ENCODE measurements at places on chromosomes 6 and 20. TPM values are rescaled to one million over a fixed set of nuclear protein-coding genes. Genes with fewer than 3 reads are reported as not detected.

Gene OPN5
- not detected for total RNA-seq

Gene GMPR
- 3.3 TPM for total RNA-seq

Gene DLL1
- total RNA-seq: 0.58 TPM

Gene LRRC73
- total RNA-seq: 0.48 TPM

Gene ALDH8A1
- total RNA-seq: 1.0 TPM

Gene RUNX2
- total RNA-seq: 13.4 TPM

Gene HCK
- total RNA-seq: not detected

Gene TSPYL1
- 37.8 TPM for total RNA-seq

Gene EPPIN
- total RNA-seq: not detected

Gene TSBP1
- total RNA-seq: not detected

Gene IL17A
- total RNA-seq: 0.82 TPM

Gene PAX1
- not detected for total RNA-seq

Gene MAFB
- not detected for total RNA-seq

Gene CLPSL2
- total RNA-seq: not detected

Gene RAET1G
- not detected for total RNA-seq

Gene ETV7
- total RNA-seq: 15.3 TPM

Gene DNMT3B
- 4.1 TPM for total RNA-seq

Gene FILIP1
- total RNA-seq: not detected

Gene NCOA7
- 53.1 TPM for total RNA-seq

Gene MRAP2
- not detected for total RNA-seq

Gene CD40
- 1.1 TPM for total RNA-seq

Gene FOXA2
- not detected for total RNA-seq

Gene MDFI
- not detected for total RNA-seq

Gene SOX18
- total RNA-seq: 0.10 TPM

Gene HEBP2
- total RNA-seq: 9.2 TPM

Gene SLCO4A1
- total RNA-seq: 55.2 TPM

Gene BFSP1
- total RNA-seq: 2.2 TPM

Gene FHL5
- not detected for total RNA-seq

Gene PRRT1
- total RNA-seq: 0.17 TPM

Gene MTHFD1L
- 34.9 TPM for total RNA-seq

Gene ANGPT4
- not detected for total RNA-seq

Gene ZBTB9
- 9.0 TPM for total RNA-seq

Gene CALHM6
- total RNA-seq: 7.7 TPM

Gene ELOVL2
- not detected for total RNA-seq

Gene RNF8
- total RNA-seq: 23.1 TPM

Gene TFAP2C
- total RNA-seq: not detected

Gene MYLK2
- 0.87 TPM for total RNA-seq

Gene MAD2L1BP
- 44.3 TPM for total RNA-seq

Gene CBLN4
- total RNA-seq: not detected

Gene TOMM34
- 21.4 TPM for total RNA-seq

Gene COL9A3
- not detected for total RNA-seq

All from activated CD4-positive, alpha-beta T cell treated with anti-CD3 and anti-CD28 coated beads, Interleukin-2, amount 10 ng/mL, durations not matched to agents 7 days and 5 days (primary cell).